ENCODE measurements at places on chromosomes 3 and 15. TPM values are rescaled to one million over a fixed set of nuclear protein-coding genes. Genes with fewer than 3 reads are reported as not detected.

DNA sequence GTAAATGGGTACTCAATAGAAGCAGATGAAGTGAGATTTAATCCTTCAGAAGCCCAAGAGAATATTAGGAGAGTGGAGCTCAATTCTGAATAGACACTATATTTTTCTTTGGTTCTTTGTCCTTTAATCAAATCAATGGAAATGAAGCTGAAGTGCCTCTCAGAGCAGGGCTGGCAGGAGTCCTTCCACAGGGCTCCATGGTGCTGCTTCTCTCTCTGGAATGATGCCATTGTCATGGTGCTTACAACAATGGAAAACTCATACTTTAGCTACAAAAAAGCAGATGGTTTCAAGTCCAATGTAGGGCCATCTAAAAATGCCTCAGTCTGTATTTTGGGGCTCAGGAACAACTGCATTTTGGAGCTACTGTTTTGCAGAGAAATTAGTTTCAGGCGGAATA, 125.1 kb downstream of the SNRK start:
- H3K4me1 ChIP-seq: peaks cover 5% of the 10 kb centered on the region
- H3K27ac ChIP-seq: no peak overlapping the region
- H3K36me3 ChIP-seq: no peaks in the 10 kb centered on the region
- H3K27me3 ChIP-seq: no peaks in the 10 kb centered on the region

GRCh38 chr15:98666841-98667240, 18.5 kb downstream of the IGF1R start:
- peak overlapping the region; percentile 95 for H3K27ac ChIP-seq
- H3K4me3 ChIP-seq: no peak overlapping the region
- H3K36me3 ChIP-seq: no peaks in the 10 kb centered on the region
- H3K27me3 ChIP-seq: no peaks in the 10 kb centered on the region
- no peak for DNase-seq
- peaks cover 38% of the 10 kb centered on the region for H3K4me1 ChIP-seq

- no peak for DNase-seq
- no peak overlapping the region for H3K4me3 ChIP-seq
- no peaks in the 10 kb centered on the region for H3K36me3 ChIP-seq
Measured at GRCh38 chr3:23086331-23086730, 116.8 kb upstream of the UBE2E2 start.

GRCh38 chr3:15656342-15656741, 54.8 kb downstream of the BTD start:
- H3K36me3 ChIP-seq: no peaks in the 10 kb centered on the region
- H3K27ac ChIP-seq: no peak overlapping the region
- H3K27me3 ChIP-seq: no peaks in the 10 kb centered on the region

- H3K27ac ChIP-seq: no peak overlapping the region
- H3K4me1 ChIP-seq: peaks cover 4% of the 10 kb centered on the region
- no peak overlapping the region for H3K4me3 ChIP-seq
- H3K27me3 ChIP-seq: no peaks in the 10 kb centered on the region
- no peak for DNase-seq
Measured at GRCh38 chr3:129416415-129416814, 12.0 kb downstream of the EFCAB12 start.

- DNase-seq: no peak
- H3K27ac ChIP-seq: no peak overlapping the region
- H3K27me3 ChIP-seq: no peaks in the 10 kb centered on the region
Measured at GRCh38 chr15:99546441-99547100, 19.2 kb upstream of the MEF2A start.

- no peak for DNase-seq
- H3K27me3 ChIP-seq: no peaks in the 10 kb centered on the region
- H3K36me3 ChIP-seq: peaks cover 15% of the 10 kb centered on the region
- no peak overlapping the region for H3K27ac ChIP-seq
- H3K4me3 ChIP-seq: no peak overlapping the region
Measured at GRCh38 chr15:41028853-41029252, 75.6 kb downstream of the CHAC1 start.

- no peak overlapping the region for H3K27ac ChIP-seq
- no peaks in the 10 kb centered on the region for H3K27me3 ChIP-seq
- H3K36me3 ChIP-seq: no peaks in the 10 kb centered on the region
- no peaks in the 10 kb centered on the region for H3K4me1 ChIP-seq
- H3K4me3 ChIP-seq: no peak overlapping the region
Measured at GRCh38 chr15:63104727-63105126, 16.9 kb upstream of the LACTB start.

DNA sequence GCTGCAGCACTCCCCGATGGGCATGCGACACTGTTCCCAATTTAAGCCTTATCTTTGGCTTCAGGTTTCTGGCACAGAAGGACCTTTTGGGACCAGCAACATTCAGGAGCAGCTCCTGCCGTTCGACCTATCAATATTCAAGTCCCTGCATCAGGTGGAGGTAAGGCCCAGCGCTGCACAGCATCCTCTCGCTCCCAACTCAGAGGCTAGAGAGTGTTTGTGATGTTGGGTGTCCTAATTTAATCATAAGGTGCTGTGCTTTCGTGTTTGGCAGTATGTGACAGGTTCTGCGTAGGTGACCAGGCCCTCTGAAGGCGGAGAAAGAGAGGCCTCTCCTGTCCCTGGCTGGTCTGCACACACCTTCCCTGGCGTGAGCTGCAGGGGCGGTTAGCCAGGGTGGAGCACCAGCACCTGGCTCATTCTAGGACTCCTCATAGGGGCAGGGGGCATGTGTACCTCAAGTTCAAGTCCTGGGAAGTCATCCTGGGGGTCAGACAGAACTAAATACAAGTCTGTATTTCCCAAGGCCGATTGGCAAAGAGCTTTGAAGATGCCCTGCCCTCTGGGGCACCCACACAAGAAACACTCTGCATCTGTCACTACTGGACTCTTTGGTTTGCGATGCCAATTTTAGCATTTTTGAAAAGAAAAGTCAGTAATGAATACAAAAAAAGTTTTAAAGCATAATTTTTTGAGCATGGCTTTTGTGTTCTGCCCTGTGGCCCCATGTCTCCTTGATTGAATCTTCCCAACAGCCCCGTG, 17.0 kb downstream of the NISCH start:
- H3K4me3 ChIP-seq: no peak overlapping the region
- no peaks in the 10 kb centered on the region for H3K4me1 ChIP-seq
- peaks cover 54% of the 10 kb centered on the region for H3K36me3 ChIP-seq
- no peaks in the 10 kb centered on the region for H3K27me3 ChIP-seq
- H3K27ac ChIP-seq: no peak overlapping the region

GRCh38 chr15:90104551-90104950, 2.3 kb upstream of the IDH2 start:
- H3K4me3 ChIP-seq: no peak overlapping the region
- no peak for DNase-seq
- no peaks in the 10 kb centered on the region for H3K27me3 ChIP-seq
- no peaks in the 10 kb centered on the region for H3K36me3 ChIP-seq
- no peak overlapping the region for H3K27ac ChIP-seq
- H3K4me1 ChIP-seq: peaks cover 31% of the 10 kb centered on the region

- no peaks in the 10 kb centered on the region for H3K4me1 ChIP-seq
- H3K27ac ChIP-seq: no peak overlapping the region
- no peak overlapping the region for H3K4me3 ChIP-seq
- H3K36me3 ChIP-seq: no peaks in the 10 kb centered on the region
- no peaks in the 10 kb centered on the region for H3K27me3 ChIP-seq
Measured at GRCh38 chr3:74592359-74592758, 22.1 kb downstream of the CNTN3 start.

- no peaks in the 10 kb centered on the region for H3K27me3 ChIP-seq
- no peaks in the 10 kb centered on the region for H3K4me1 ChIP-seq
- no peaks in the 10 kb centered on the region for H3K36me3 ChIP-seq
- no peak for DNase-seq
Measured at GRCh38 chr3:130662501-130662996, 84.1 kb downstream of the PIK3R4 start.

GRCh38 chr3:173615661-173616060, 218.1 kb downstream of the NLGN1 start:
- H3K4me3 ChIP-seq: no peak overlapping the region
- no peak for DNase-seq
- H3K36me3 ChIP-seq: no peaks in the 10 kb centered on the region
- no peak overlapping the region for H3K27ac ChIP-seq
- H3K4me1 ChIP-seq: no peaks in the 10 kb centered on the region
- no peaks in the 10 kb centered on the region for H3K27me3 ChIP-seq

GRCh38 chr3:191790934-191791333, 330.0 kb downstream of the PYDC2 start:
- H3K36me3 ChIP-seq: no peaks in the 10 kb centered on the region
- H3K4me1 ChIP-seq: no peaks in the 10 kb centered on the region
- H3K27me3 ChIP-seq: no peaks in the 10 kb centered on the region
- H3K4me3 ChIP-seq: no peak overlapping the region

- H3K36me3 ChIP-seq: no peaks in the 10 kb centered on the region
- H3K27ac ChIP-seq: no peak overlapping the region
- no peak overlapping the region for H3K4me3 ChIP-seq
Measured at GRCh38 chr15:28021281-28022039, 77.7 kb downstream of the OCA2 start.

GRCh38 chr3:128482666-128483656, 10.0 kb downstream of the GATA2 start:
- H3K27ac ChIP-seq: no peak overlapping the region
- H3K4me1 ChIP-seq: peaks cover 12% of the 10 kb centered on the region
- H3K4me3 ChIP-seq: no peak overlapping the region
- peaks cover 84% of the 10 kb centered on the region for H3K27me3 ChIP-seq

- H3K36me3 ChIP-seq: peaks cover 7% of the 10 kb centered on the region
- no peaks in the 10 kb centered on the region for H3K27me3 ChIP-seq
- no peak overlapping the region for H3K4me3 ChIP-seq
- DNase-seq: no peak
Measured at GRCh38 chr3:149010504-149010951, 19.2 kb downstream of the GYG1 start.

DNA sequence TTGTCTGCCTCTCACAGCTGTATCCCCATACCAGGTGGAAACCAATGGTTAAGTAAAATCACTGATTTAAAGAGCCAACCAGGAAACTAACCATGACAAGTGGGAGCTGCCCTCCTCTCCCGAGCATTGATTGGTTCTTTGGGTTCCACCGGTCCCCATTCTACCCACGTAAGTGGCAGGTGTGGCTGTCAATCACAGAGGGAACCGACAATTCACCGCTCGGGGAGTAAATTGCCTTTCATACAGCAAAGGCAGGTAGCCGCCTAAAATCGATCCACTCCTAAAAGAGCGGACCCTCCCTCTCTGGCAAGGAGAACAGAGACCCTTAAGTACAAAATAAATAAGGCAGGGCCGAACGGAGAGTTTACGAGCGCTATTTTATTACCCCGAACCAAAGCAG, 1.2 kb downstream of the ERC2 start:
- no peaks in the 10 kb centered on the region for H3K36me3 ChIP-seq
- peaks cover 29% of the 10 kb centered on the region for H3K27me3 ChIP-seq
- H3K27ac ChIP-seq: no peak overlapping the region

GRCh38 chr3:161420746-161421145, 49.4 kb upstream of the SPTSSB start:
- no peak for DNase-seq
- H3K36me3 ChIP-seq: no peaks in the 10 kb centered on the region
- no peak overlapping the region for H3K27ac ChIP-seq
- H3K4me3 ChIP-seq: no peak overlapping the region

Gene ARGFX
- not detected for polyA plus RNA-seq

Gene ZCWPW2
- 0.58 TPM for polyA plus RNA-seq

Gene FANCD2OS
- not detected for polyA plus RNA-seq

Gene FBXO40
- polyA plus RNA-seq: not detected

Gene WDR76
- 0.66 TPM for polyA plus RNA-seq

Gene SCN11A
- 0.01 TPM for polyA plus RNA-seq

Gene SLC12A8
- 6.9 TPM for polyA plus RNA-seq

Gene ITIH1
- not detected for polyA plus RNA-seq

Gene SLC51A
- not detected for polyA plus RNA-seq

Gene IL12A
- 0.42 TPM for polyA plus RNA-seq
